NCI-H526 treated with DMSO at 0.1 percent for 48 hours (cell line): ENCODE measurements at places on chromosomes 3 and 15.

- no peak for DNase-seq
These were observed 137.9 kb downstream of the DNAJB8 start for GRCh38 chr3:128328546-128329458.

- no peak for DNase-seq
These were observed 204.2 kb upstream of the PROK2 start for GRCh38 chr3:71989165-71989564.

DNA sequence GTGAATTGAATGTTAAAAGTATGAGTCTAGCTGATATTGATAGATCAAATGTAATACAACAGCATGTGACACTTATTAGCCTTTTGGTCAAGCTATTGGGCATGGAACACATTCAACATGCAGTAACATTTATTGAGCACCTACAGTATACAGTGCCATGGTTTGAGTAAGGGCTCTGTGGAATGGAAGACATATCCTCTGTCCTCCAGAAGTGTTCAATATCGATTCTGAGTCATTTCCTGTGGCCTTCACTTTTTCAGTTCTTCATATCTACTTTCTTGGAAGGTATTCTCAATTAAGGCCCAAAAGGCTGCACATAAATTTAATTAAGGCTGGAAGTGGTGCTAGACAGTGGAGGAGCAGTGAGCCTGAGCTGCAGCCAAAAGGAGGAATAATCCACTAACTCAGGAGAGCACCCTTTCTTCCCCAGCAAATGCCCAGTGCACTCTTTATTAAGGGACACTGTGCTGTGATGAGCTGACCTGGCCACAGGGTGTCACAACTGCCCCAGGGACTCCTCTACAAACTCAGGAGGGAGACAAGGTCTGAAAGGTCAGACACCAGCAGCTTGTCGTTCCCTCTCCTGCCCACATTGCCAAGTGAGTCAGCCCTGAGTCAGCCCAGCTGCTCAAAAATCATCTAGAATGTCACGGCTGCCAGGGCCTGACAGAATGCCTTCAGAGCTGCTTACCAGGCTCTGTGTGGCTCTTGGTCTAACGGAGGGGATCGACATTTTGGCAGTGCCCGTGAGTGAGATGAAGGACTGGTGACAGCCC, 544.8 kb downstream of the AGBL1 start:
- DNase-seq = no peak

GRCh38 chr3:55446850-55447249, 40.3 kb downstream of the WNT5A start:
- DNase-seq = peak; percentile 28

DNA sequence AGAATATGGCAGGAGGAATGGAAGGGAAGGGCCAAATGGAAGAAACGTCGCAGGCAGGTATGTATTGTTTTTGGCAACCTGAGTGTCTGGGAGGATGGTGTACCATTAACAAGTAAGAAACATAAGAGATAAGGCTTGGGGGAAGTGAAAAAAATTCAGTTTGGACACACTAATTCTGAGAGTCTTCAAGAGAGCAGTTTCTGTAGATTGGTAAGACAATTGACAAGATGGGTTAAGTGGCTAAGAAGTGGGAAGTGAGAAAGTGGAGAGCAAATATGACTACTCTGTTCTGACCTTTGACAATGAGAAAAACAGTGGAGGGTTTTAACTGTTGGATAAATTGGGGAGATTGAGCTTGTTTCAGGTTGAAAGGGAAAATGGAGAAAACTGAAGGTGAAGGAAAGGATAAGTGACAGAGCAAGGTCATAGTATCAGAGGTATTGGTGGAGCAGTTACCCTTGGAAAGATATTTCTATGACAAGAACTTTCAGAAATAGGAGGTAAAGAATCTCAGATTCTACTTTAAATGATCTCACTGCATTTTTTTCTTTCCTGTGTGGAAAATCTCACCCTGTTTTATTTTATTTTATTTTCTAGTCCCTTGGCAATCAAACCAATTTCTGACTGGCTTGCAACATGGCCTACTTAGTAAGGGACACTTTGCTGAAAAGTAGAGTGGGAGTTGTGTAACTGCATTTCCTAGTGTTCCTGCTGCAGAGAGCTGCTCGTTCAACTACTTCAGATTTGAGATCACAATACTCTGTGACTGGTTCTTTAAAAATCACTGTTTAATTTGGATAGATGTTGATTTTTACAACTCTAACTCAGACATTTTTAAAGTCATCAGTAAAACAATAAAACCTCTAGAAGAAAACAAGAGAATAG, 23.1 kb upstream of the GABPB1 start:
- DNase-seq = no peak

- DNase-seq = no peak
These were observed 2.6 kb upstream of the CHSY1 start for GRCh38 chr15:101254157-101255050.

GRCh38 chr3:111159391-111159790, 87.8 kb downstream of the NECTIN3 start:
- DNase-seq = no peak

DNA sequence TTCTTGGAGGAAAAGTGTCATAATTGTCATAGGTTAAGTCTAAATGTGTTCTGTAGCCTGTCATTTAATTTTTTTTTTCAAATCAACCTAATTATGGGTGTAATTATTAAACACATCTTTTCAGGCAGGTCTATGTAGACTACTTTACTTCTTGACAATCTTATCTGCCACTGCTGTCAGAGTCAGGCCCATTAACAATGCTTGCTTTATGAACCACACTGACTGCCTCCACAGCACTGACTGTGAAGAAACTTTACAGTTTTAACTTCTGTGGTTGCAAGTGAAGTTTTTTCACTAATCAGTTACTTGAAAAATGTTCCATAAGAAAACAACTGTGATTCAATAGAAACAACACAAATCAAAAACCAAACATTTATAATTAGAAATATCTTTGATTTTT, 407.8 kb downstream of the PLCL2 start:
- DNase-seq = no peak

DNA sequence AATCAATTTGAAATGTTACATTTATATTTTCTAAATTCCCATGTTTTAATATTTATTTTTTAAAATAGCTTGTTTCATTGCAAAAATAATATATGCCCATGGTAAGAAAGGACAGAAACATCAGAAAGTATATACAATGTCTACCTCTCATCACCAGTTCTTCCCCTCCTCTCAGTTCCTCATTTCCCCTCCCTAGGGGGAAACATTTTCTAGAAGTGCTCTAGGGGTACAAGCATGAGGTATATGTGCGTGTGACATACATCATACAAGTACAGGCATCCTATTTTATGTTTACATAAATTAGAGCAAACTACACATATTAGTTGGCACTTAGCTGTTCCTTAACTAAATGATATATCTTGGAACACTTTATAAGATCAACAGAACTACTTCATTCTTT, 189.3 kb upstream of the VEPH1 start:
- DNase-seq = no peak

GRCh38 chr15:57573151-57573550, 18.6 kb upstream of the MYZAP start:
- DNase-seq = no peak

GRCh38 chr3:144264350-144264749, 292.7 kb downstream of the DIPK2A start:
- no peak for DNase-seq

DNA sequence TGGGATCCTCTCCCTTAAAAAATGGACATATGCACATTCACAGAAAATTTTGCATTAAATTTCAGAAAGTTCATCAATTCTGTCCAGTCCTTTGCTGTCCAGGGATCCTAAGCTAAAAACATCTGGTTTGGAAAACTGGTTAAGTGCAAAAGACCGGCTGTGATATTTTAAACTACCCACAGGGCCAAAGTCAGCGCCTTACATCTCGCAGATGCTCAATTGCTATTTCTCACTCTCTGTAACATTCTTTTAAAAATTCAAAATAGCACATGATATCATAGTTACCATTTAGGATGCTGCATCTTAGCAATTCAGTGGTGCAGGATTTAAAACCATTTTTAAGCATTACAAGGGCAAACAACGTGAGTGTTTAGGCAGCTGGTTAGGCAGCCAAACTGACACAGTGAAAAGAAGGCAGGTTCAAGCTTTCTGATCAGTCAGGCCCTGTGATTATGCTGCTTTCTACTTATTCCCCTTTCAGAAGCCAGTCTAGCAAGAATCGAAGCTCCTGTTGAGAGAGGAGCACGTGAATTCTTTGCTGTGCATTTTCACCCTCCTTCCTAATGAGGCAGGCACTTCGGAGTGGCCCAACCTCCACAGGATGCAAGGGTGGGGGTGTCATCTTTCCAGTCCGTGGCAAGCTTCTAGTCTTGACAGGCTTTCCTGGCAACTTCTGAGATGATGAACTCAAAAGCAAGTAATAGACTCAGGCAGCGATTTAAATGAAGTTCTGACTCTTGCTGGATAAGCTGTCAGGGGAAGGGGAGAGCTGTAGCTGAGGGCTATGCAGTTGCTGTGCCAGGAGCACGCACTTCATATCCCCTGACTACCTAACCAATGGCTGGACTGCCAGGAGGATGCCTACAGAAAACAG, 8.8 kb downstream of the PRICKLE2 start:
- DNase-seq = no peak

- no peak for DNase-seq
These were observed 219.3 kb downstream of the ZBBX start for GRCh38 chr3:167160781-167161180.
